ENCODE measurements at places on chromosomes 1 and 21. TPM values are rescaled to one million over a fixed set of nuclear protein-coding genes. Genes with fewer than 3 reads are reported as not detected.

ZNF683 gene
- total RNA-seq: not detected

KRTAP10-4 gene
- total RNA-seq: not detected

COA6 gene
- total RNA-seq: 36.4 TPM

RAB7B gene
- total RNA-seq: 5.1 TPM

TTC34 gene
- total RNA-seq: 0.11 TPM

TNFRSF8 gene
- 6.0 TPM for total RNA-seq

MFAP2 gene
- 8.6 TPM for total RNA-seq

GPR37L1 gene
- total RNA-seq: 0.07 TPM

RASAL2 gene
- total RNA-seq: 34.1 TPM

Measured in right atrium auricular region (tissue), 2 donors.